ENCODE measurements at places on chromosomes 12 and 14. TPM values are rescaled to one million over a fixed set of nuclear protein-coding genes. Genes with fewer than 3 reads are reported as not detected.

Gene TCL1B
- not detected for total RNA-seq

Gene CCDC175
- not detected for total RNA-seq

Gene KCNA5
- total RNA-seq = not detected

Gene PRB3
- total RNA-seq = not detected

Gene EFS
- total RNA-seq = 8.6 TPM

Measured in pericardium fibroblast (primary cell).